ENCODE measurements at places on chromosomes 5 and 9. TPM values are rescaled to one million over a fixed set of nuclear protein-coding genes. Genes with fewer than 3 reads are reported as not detected.

PHPT1 gene
- total RNA-seq, result 190 TPM

ARID3C gene
- total RNA-seq, result under 0.01 TPM

SVEP1 gene
- 76.3 TPM for total RNA-seq

SLC1A3 gene
- 3.1 TPM for total RNA-seq

LCN6 gene
- not detected for total RNA-seq

TMEM252 gene
- not detected for total RNA-seq

PCDHB10 gene
- 0.77 TPM for total RNA-seq

ACTBL2 gene
- under 0.01 TPM for total RNA-seq

SOX30 gene
- under 0.01 TPM for total RNA-seq

SLC4A9 gene
- not detected for total RNA-seq

TRIM7 gene
- 2.3 TPM for total RNA-seq

RETREG1 gene
- total RNA-seq, result 0.51 TPM

EQTN gene
- total RNA-seq, result not detected

GALT gene
- 27.2 TPM for total RNA-seq

AGXT2 gene
- total RNA-seq, result not detected

TAF1L gene
- under 0.01 TPM for total RNA-seq

TRPM3 gene
- total RNA-seq, result 0.50 TPM

JAKMIP2 gene
- total RNA-seq, result 1.3 TPM

TRMT10B gene
- 5.6 TPM for total RNA-seq

MCTP1 gene
- total RNA-seq, result 3.6 TPM

DBN1 gene
- total RNA-seq, result 102 TPM

BSPRY gene
- not detected for total RNA-seq

CSNK1G3 gene
- 57.0 TPM for total RNA-seq

Measured in fibroblast of lung (primary cell).